NCI-H526 (cell line): ENCODE measurements at places on chromosomes 4 and X.

- no peak for DNase-seq
Measured at GRCh38 chrX:34379891-34380290, 247.8 kb upstream of the FAM47A start.

- DNase-seq: no peak
Measured at GRCh38 chrX:3006495-3006894, at the start of gene ARSH. Gene ARSH (plus strand): TSS chrX:3006546. CDS start chrX:3006613, 67 bp downstream.

DNA sequence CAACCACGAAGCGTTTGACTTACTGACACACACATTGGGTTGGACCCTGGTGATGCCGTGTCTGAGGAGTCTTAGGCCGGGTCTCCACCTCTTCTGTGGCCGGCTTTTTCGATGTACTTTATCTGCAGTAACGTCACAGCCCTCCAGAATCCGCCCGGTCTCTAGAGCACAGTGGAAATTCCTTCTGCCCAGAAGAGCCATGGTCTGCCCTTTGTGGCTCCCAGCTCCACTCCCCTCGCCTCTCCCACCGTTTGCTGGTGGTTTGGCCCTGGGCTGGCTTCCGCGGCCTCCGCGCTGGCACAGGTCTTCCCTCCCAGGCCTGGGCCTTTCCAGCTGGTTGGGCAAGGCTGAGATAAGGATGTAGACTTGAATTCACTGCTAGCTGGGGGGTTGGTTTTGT, 4.3 kb downstream of the MAEA start:
- DNase-seq: no peak

DNA sequence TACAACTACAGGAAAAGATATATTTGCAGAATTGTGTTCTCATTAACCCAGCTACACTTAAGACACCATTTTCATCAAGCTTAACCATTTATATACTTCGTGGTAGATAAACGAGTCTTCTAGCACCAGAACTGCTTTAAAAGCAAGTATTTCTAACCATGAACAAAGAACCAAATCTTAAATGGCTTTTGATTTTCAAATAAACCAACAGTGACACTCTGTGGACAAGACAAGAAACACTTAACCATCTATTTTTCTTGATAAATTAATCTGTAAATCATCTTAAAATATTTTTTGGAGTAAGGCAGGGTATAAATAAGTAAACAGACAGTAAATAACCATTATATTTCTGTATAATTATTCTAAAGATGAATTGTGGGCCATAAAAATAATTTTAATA, 10.2 kb downstream of the BEND2 start:
- no peak for DNase-seq

DNA sequence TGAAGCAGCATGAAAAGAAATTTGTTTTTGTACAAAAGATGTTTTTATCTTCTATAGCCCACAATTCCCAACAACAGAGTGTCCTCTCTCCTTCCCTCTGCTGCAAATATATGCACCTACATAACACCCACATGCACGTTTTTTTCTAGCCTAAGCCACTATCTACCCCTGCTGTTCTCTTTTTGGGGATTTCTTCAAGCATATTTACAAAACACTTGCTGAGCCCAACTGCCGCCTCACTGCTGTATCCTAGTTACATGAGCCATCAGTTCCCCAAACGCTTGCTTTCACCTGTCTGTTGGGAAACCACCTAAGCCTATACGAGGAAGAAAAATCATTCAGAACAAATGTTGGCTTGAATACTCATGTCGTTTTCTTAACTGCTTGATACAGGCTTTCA, 127.2 kb downstream of the CHRNA9 start:
- no peak for DNase-seq

GRCh38 chr4:70749313-70749712, 27.5 kb downstream of the RUFY3 start:
- no peak for DNase-seq

GRCh38 chr4:112451831-112452230, 64.1 kb downstream of the NEUROG2 start:
- DNase-seq: peak; percentile 4
